Keratinocyte (primary cell): ENCODE measurements at places on chromosomes 2 and 18.

DNA sequence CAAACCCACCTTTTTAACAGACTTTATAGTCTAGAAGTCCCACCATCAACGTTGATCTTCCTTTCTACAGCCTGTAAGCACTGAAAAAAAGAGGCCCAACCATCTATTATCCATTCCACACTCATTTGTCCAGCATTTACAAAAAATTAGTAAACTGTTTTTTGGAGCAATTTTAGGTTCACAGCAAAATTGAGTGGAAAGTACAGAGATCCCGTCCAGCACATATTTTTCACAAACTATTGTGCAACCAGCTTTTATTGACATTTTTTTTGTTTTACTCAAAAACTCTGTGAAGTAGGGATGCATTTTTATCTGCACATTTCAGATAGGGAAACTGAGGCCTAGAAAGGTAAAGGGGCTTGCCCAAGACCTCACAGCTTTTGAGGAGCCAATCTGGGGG is 68.6 kb downstream of the TNP1 start:
- no peaks in the 10 kb centered on the region for H3K27me3 ChIP-seq
- DNase-seq, result no peak

- H3K27me3 ChIP-seq, result no peaks in the 10 kb centered on the region
- peaks cover 22% of the 10 kb centered on the region for H3K4me1 ChIP-seq
- H3K36me3 ChIP-seq, result no peaks in the 10 kb centered on the region
- H3K27ac ChIP-seq, result no peak overlapping the region
Observed at GRCh38 chr2:60294901-60295635, 258.4 kb downstream of the BCL11A start.

- no peaks in the 10 kb centered on the region for H3K27me3 ChIP-seq
- H3K36me3 ChIP-seq, result peaks cover 7% of the 10 kb centered on the region
- no peak overlapping the region for H3K27ac ChIP-seq
- no peaks in the 10 kb centered on the region for H3K4me1 ChIP-seq
Observed at GRCh38 chr2:218679119-218679518, 7.2 kb downstream of the STK36 start.

DNA sequence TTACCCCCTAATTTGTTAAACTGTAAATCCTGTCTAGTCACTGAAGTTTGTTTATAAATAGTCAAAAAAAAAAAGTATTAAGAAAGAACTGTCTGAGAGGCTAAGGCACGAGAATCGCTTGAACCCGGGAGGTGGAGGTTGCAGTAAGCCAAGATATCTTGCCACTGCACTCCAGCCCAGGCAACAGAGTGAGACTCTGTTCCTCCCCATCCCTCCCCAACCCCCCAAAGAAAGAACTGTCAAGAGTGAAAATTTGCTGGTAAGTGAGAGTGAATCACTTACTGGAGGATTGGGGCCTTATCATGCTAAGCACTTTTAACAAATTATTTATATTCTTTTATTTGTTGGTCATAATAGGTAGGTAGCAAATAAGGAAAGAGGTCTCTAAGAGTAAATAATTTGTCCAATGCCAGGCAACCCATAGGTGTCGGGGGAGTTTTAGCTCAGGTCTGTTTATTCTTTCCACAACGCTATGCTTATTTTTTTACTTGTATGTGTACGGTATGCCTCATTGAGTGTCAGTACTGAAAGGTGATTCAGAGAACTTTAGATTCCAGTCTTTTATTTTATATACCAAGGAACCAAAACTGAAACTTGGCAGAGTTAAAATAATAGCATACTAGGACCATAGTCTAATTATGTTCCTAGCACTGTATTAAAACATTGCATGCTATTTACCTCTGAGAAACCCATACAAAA is 2.5 kb downstream of the TAF4B start:
- no peaks in the 10 kb centered on the region for H3K36me3 ChIP-seq
- H3K27me3 ChIP-seq, result no peaks in the 10 kb centered on the region
- DNase-seq, result no peak
- peaks cover 44% of the 10 kb centered on the region for H3K4me1 ChIP-seq
- H3K4me3 ChIP-seq, result peak overlapping the region; percentile 3

DNA sequence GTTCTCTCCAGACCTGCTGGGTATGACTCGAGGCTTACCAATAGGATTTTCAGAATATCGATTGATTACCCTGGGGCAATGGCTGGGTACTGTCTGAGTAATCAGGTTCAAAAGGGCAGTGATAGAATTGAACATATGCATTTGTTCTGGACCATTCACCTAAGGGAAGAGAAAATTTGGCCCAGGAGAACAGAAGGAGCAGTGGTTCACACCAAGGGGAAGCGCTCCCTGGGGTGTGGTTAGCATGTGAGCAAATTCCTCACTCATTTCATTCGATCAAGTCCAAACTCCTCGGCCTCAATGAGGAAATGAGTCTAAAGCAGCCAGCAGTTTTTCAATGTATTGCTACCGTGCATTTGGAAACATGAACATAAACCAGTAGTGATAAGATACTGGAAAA is 55.6 kb downstream of the CYP26B1 start:
- H3K27ac ChIP-seq, result no peak overlapping the region
- no peaks in the 10 kb centered on the region for H3K36me3 ChIP-seq
- peaks cover 11% of the 10 kb centered on the region for H3K4me1 ChIP-seq
- H3K27me3 ChIP-seq, result no peaks in the 10 kb centered on the region
- DNase-seq, result no peak

DNA sequence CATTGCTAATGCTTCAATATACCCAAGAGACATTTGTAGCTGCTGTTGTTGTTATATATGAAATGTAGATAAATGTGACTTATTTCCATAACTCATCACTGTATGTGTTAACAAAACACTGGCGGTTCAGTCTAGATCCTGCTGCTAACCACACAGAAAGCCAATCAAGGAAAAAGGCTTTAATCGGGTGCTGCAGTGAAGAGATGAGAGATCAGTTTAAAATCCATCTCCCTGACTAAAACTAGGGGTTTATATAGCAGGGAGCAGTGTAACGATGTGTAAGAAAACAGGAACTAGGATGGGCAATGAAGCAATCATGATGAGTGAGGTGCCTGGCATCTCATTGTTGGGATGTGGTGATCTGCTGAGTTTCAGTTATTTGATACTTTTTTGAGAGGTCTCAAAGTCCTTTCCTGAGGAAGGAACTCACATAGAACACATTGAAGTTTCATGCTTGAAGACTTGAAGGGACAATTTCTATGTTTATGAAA is 677.7 kb upstream of the CDH7 start:
- no peaks in the 10 kb centered on the region for H3K36me3 ChIP-seq
- H3K27me3 ChIP-seq, result no peaks in the 10 kb centered on the region
- no peak overlapping the region for H3K27ac ChIP-seq
- DNase-seq, result no peak

GRCh38 chr18:48049757-48050156 is 119.3 kb upstream of the SMAD2 start:
- no peak overlapping the region for H3K4me3 ChIP-seq
- no peak for DNase-seq
- no peak overlapping the region for H3K27ac ChIP-seq
- no peaks in the 10 kb centered on the region for H3K36me3 ChIP-seq
- peaks cover 15% of the 10 kb centered on the region for H3K4me1 ChIP-seq

- H3K4me1 ChIP-seq, result no peaks in the 10 kb centered on the region
- no peaks in the 10 kb centered on the region for H3K27me3 ChIP-seq
- H3K36me3 ChIP-seq, result no peaks in the 10 kb centered on the region
Observed at GRCh38 chr18:77557046-77557587, 307.5 kb downstream of the GALR1 start.

- H3K4me1 ChIP-seq, result no peaks in the 10 kb centered on the region
- H3K4me3 ChIP-seq, result no peak overlapping the region
- no peak overlapping the region for H3K27ac ChIP-seq
- H3K36me3 ChIP-seq, result no peaks in the 10 kb centered on the region
Observed at GRCh38 chr2:16623031-16623430, 42.6 kb downstream of the CYRIA start.

DNA sequence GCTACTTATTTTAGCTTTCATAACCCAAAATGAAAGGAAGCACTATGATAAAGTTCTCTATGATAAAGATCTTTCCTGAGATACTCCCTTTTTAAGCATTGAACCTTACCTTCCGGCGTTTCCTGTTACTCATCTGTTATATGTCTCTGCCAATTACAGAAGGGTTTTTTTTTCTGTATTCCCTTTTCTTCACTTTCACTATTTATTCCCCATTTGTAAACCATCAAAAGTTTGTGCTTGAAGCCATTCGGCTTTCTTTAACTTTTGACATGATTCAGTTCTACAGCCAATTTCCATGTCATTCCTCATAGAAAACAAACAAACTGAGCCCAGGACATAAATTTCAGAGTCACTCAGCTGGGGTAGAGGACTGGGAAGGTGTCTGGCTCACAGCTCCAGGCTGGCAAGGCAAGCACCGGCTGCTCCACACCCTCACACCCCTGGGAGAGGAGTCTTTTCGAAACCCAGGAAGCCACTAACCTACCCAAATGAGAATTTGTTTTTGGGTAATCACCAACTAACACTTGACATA is 429.4 kb upstream of the TRIB2 start:
- no peaks in the 10 kb centered on the region for H3K27me3 ChIP-seq
- peaks cover 27% of the 10 kb centered on the region for H3K4me1 ChIP-seq
- H3K27ac ChIP-seq, result peak overlapping the region; percentile 36
- H3K4me3 ChIP-seq, result peak overlapping the region; percentile 58

- H3K4me3 ChIP-seq, result no peak overlapping the region
- H3K36me3 ChIP-seq, result no peaks in the 10 kb centered on the region
- H3K4me1 ChIP-seq, result no peaks in the 10 kb centered on the region
- no peak for DNase-seq
- no peak overlapping the region for H3K27ac ChIP-seq
Observed at GRCh38 chr2:147679191-147679954, 165.5 kb upstream of the ACVR2A start.

DNA sequence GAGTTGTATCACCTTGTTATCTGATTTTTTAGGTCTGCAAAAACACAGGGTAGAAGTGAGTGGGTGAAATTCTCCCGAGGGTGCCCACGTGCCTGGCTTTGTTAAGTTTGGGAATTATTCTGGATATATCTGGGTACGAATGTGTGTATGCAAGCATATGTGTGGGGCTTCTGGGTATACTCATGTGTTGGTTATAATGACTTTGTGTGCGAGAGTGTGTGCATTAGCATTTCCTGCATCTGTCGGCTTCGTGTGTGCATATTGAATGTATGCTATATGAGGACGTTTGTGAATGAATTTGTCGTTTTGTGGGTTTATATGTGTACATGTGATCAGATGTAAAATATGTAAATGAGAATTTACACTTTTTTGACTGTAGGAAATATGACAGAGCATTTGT is 13.8 kb upstream of the DNAJC27 start:
- DNase-seq, result no peak
- H3K27ac ChIP-seq, result no peak overlapping the region
- no peaks in the 10 kb centered on the region for H3K4me1 ChIP-seq
- H3K4me3 ChIP-seq, result no peak overlapping the region

- peaks cover 14% of the 10 kb centered on the region for H3K4me1 ChIP-seq
- no peak for DNase-seq
- peak overlapping the region; percentile 96 for H3K27ac ChIP-seq
- peak overlapping the region; percentile 99 for H3K4me3 ChIP-seq
Observed at GRCh38 chr2:202376460-202377206, 506 bp downstream of the BMPR2 start.

DNA sequence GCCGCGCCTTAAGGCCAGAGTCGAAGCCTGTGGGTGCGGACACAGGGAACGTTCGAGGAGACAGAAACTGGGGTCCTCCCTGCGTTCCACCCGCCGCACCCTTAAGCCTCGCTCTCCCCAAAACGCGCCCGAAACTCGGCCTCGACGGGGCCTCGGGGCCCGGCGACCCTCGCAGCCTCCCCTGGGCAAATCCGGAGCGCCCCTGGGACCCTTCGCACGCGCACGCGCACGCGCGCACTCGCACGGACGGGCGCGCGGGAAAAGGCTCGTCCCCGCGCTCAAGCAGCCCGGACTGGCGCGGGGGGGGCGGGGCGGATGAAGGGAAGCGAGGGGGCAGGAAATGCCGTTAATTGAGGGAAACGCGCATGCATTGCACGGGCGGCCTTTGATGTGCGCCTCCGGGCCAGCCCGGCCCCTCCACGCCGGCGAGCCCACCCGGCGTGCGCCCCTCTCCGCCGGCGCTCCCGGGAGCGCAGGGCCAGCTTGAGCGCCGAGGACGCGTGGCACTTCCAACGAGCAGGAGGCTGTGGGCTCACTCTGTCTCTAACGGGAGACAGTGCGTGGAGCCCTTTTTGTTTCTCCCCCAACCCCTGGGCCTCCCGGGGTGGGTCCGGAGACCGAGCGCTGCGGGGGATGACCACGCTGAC is 5.4 kb upstream of the SALL3 start:
- H3K27ac ChIP-seq, result no peak overlapping the region

- H3K27me3 ChIP-seq, result no peaks in the 10 kb centered on the region
- no peak for DNase-seq
Observed at GRCh38 chr2:156536534-156536933, 100.4 kb downstream of the GPD2 start.

GRCh38 chr2:116411211-116411610 is 1403.3 kb upstream of the DDX18 start:
- H3K36me3 ChIP-seq, result no peaks in the 10 kb centered on the region
- no peak overlapping the region for H3K4me3 ChIP-seq
- H3K27me3 ChIP-seq, result no peaks in the 10 kb centered on the region
- H3K4me1 ChIP-seq, result no peaks in the 10 kb centered on the region
- DNase-seq, result no peak
- no peak overlapping the region for H3K27ac ChIP-seq

GRCh38 chr18:49486606-49486952 is 455 bp downstream of the C18orf32 start:
- peaks cover 29% of the 10 kb centered on the region for H3K4me1 ChIP-seq
- H3K27ac ChIP-seq, result peak overlapping the region; percentile 68
- peaks cover 15% of the 10 kb centered on the region for H3K36me3 ChIP-seq
- peak overlapping the region; percentile 64 for H3K4me3 ChIP-seq

DNA sequence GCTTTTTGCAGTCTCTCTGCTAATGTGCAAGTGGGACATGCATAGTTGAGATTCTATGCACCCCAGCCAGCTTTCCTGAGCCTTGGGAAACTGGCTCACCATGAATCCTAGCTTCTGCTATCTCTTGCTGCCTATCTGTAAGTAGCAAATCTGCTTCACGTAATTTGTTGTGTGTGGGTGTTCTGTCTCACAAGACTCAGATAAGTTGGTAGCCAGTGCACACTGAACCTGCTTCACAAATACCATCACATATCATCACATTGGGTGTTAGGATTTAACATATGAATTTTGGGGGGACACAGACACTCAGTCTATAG is 13.9 kb upstream of the VRK2 start:
- H3K4me3 ChIP-seq, result no peak overlapping the region
- no peak for DNase-seq
- no peak overlapping the region for H3K27ac ChIP-seq

DNA sequence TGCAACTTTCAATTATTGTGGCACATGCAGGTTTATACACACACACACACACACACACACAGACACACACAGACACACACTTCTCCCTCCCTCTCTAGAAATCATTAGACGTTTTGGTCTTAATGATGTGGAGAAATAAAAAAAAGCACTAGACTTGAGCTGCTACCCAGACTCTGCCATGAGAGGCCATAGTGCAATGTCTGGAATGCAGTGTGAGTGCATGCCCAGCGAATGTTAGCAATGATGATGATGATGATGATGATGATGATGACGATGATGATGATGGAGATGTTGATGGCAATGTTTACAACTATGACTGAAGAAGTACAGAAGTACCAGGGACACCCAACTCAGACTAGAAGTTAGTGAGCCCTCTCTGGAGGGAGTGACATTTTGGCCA is 23.8 kb upstream of the KLHL29 start:
- H3K27me3 ChIP-seq, result peaks cover 14% of the 10 kb centered on the region
- no peaks in the 10 kb centered on the region for H3K4me1 ChIP-seq
- no peak overlapping the region for H3K4me3 ChIP-seq

GRCh38 chr2:120963997-120964705 is 228.5 kb downstream of the GLI2 start:
- H3K36me3 ChIP-seq, result no peaks in the 10 kb centered on the region
- H3K4me1 ChIP-seq, result peaks cover 8% of the 10 kb centered on the region
- H3K4me3 ChIP-seq, result no peak overlapping the region
